ENCODE measurements at places on chromosomes 5 and 9.

- no peak for DNase-seq
Observed at GRCh38 chr5:151202381-151203139, 21.3 kb downstream of the CCDC69 start.

GRCh38 chr5:52846182-52846842 lies 58.6 kb downstream of the ITGA1 start:
- DNase-seq, result no peak

GRCh38 chr5:61256474-61256873 lies 75.6 kb upstream of the ZSWIM6 start:
- DNase-seq, result no peak

DNA sequence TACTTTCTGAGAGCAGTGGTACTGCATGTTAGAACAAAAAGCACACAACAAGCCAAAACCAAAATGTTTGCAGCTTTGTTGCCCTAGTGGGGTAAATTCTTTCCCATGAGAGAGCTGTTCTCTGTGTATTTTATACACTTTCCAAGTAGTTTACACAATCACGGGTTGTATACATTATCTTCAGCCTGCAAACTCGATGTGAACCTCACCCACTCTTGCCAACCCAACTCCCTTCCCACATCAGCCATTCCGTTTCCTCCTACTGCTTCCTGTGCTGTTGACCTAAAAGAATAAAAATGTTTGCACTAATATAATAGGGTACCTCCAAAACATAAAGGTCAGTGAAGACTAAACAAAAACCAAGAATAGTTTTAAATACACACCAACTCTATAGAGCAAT lies 47.0 kb downstream of the IQGAP2 start:
- DNase-seq, result no peak

GRCh38 chr5:138539791-138540190 lies 3.2 kb downstream of the ETF1 start:
- no peak for DNase-seq

DNA sequence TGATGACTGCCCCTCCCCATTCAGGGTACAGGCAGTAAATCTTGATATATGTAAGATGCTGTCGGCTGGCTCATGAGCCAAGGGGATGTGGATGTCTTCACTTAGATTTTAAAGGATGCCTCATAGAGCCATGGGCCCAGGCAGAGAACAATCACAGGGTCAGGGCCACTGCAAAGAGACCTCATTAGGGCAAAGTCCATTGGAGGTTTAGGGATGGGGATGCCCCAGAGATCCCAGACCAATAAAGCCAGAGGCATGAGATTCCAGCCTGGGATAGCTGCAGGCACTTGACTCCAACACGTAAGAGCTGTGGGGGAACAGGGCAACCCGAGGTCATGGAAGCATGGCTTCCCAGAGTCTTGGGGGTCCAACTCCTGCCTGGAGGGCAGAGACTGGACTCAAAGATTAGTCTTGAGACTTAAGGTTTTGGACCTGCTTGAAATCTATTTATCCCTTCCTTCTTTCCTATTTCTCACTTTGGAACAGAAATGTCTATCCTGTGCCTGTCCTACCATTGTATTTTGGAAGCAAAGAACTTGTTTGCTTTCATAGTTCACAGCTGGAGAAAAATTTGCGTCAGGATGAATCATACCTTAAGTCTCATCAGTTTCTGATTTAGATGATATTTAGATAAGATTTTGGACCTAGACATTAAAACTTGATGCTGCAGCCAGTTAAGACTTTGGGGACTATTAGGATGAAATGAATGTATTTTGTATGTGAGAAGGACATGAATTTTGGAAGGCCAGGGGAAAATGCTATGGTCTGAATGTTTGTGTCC lies 101.3 kb upstream of the ADRA1B start:
- DNase-seq, result no peak

GRCh38 chr5:179420476-179420875 lies 75.2 kb upstream of the ADAMTS2 start:
- no peak for DNase-seq

- peak; percentile 17 for DNase-seq
Observed at GRCh38 chr9:131641618-131642495, 96.5 kb downstream of the PRRT1B start.

DNA sequence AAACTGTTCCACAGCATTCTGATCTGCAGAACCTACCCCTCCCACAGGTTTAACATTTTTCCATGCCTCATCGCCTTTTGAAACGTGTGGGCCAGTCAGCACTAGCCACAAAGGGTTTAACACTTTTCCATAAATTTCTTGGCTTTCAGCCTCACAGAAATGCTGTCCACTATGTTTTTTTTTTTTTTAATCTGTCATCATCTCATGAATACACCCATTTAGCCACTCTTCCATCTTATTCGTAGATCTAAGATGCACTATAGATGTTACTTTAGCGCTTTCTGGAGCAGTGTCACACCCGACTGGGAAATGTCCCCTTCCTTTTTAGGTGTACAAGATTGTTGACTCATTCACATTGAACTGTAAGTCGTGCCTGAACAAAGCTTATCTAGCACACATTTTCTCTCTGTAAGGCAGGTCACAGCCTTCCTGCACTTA lies 62.3 kb downstream of the GCNT1 start:
- no peak for DNase-seq

GRCh38 chr5:41413074-41413473 lies 97.3 kb downstream of the PLCXD3 start:
- DNase-seq, result no peak

DNA sequence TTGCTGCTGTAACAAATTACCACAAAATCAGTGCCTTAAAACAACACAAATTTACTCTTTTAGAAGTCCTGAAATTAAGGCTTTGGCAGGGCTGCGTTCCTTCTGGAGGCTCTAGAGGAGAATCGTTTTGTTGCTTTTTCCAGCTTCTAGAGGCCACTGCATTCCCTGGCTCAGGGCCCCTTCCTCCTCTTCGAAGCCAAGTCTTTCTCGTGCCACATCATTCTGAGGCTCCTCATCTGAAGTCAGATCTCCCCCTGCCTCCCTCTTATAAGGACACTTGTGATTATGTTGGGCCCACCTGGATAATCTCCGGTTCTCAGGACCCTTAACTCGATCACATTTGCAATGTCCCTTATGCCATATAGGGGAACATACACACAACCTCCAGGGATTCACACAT lies 48.0 kb downstream of the SLC22A5 start:
- DNase-seq, result no peak

GRCh38 chr9:113612828-113613227 lies 149.3 kb downstream of the RGS3 start:
- DNase-seq, result no peak
